ENCODE measurements at places on chromosomes 5 and 9. TPM values are rescaled to one million over a fixed set of nuclear protein-coding genes. Genes with fewer than 3 reads are reported as not detected.
A peak's percentile ranks its signal among the peaks of the same experiment; 100 is the strongest.

GRCh38 chr9:108209132-108209685 lies 646.6 kb downstream of the ACTL7B start:
- no peak for DNase-seq

- no peak for DNase-seq
These were observed 48.1 kb downstream of the FNBP1 start for GRCh38 chr9:129994882-129995281.

GRCh38 chr5:42022383-42022972 lies 97.4 kb downstream of the FBXO4 start:
- no peak for DNase-seq

DNA sequence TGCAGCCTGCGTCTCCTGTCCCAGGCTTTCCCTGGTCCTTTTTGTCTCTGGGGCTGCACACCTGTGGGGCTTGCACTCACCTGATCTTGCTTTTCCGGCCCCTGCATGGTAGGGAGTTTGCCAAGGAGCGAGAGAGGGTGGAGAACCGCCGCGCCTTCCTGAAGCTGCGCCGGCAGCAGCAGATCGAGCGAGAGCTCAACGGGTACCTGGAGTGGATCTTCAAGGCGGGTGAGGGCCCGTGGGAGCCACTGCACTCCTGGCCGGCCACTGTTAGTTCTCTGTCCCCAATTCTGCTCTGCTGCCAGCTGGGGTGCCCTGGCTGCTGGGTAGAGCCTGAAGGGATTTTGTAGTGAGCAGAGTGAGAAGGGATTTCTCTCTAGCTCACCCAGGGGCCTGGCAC lies 78.0 kb downstream of the CACNA1B start:
- no peak for DNase-seq

DNA sequence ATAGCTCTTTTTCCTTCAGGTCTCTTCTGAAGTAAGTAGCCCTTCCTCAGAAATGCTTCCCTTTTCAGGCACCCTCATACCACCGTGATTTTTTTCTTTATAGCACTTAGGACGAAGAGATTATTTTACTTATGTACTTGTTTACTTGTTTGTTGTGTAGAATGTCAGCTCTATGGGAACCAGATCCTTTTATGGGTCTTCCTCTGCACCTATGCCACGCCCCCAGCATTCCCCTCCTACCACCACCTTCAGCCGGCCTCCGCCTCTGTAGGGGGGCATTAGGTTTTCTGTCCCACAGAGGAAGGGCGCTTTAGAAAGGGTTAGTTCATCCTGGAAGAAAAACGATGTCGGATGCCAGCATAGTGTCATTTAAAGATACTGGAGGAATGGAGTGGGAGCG lies 1.8 kb downstream of the CDKN2B-AS1 start:
- no peak for DNase-seq

DNA sequence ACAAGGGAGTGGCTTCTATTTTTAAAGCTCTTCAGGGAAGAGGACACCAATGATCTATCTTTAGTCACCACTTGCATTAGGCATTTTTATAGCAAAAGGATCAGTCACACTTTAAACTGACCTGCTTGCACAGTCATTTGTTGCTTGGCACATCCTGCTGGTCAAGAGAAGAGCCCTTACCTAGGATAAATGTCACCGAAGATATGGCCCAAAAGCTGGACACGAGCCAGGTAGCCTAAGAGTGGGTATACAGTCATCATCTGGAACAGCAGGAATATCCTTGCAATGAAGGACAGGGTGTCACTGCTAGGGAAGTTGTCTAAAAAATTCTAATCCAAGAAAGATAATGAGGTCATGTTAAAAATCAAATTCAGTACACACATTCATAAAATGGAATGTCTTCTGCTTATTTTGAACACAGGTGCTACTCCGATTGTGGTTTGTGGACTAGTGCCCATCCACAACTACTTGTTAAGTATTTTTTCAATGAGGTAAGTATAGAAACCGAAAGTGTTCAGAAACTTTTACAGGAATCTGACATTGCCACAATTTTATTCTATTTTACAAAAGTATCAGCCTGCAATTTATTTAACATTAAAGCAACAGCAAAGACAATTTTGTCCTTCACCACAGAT lies 78.4 kb downstream of the SLC38A9 start:
- DNase-seq = no peak

GRCh38 chr5:40981420-40981819 lies 72.1 kb downstream of the C7 start:
- no peak for DNase-seq

DNA sequence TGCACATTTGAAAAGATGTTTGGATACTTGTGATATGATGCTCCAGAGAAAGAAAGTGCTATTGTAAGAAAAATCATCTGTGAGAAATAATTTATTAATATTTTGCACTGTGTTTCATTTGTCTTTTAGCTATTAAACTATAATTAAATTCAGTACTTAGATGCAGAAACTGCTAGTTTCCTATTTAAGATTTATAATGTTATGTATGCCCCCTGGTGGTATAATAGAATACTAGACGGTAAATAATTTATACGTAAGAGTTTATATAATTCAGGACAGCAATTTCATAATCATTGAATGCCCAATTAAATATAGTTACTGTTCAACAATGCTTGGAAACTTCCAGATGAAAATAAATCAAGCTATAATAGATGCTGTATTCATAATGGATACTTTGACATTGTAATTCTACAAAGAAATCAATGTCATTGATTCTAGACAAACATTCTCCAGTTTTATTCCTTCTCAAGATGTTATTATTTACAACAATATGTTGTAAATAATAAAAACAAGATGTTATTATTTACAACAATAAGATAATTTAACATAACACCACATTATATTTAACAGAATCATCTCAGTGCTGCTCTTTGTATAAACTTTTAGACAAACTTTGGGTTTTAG lies 101.0 kb downstream of the TMEM232 start:
- DNase-seq = no peak

DNA sequence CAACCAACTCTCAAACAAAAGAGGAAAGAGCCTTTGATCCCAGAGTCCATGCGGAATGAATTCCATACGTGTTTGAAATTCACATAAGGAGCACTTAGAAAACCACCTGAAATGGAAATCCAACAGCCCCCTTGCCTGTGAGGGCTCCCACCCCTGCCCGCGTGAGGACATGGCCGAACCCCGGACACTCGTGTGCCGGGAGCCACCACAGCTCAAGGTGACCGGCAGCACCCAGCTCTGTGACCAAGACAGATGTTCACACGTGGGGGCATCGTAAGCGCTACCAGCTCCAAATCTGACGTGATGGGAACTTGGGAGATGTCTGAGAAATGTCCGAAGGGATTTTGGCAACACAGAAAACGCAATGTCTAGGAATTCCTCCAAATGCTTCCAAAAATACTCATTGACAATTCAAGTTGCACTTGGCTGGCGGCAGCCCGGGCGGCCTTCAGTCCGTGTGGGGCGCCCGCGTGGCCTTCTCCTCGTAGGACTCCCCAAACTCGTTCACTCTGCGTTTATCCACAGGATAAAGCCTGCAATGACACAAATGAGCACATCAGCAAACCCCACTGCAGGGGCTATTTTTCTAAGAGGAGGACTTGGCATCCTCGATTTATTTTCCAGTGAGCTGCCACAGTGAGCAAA lies 23.2 kb upstream of the TERT start:
- no peak for DNase-seq

DNA sequence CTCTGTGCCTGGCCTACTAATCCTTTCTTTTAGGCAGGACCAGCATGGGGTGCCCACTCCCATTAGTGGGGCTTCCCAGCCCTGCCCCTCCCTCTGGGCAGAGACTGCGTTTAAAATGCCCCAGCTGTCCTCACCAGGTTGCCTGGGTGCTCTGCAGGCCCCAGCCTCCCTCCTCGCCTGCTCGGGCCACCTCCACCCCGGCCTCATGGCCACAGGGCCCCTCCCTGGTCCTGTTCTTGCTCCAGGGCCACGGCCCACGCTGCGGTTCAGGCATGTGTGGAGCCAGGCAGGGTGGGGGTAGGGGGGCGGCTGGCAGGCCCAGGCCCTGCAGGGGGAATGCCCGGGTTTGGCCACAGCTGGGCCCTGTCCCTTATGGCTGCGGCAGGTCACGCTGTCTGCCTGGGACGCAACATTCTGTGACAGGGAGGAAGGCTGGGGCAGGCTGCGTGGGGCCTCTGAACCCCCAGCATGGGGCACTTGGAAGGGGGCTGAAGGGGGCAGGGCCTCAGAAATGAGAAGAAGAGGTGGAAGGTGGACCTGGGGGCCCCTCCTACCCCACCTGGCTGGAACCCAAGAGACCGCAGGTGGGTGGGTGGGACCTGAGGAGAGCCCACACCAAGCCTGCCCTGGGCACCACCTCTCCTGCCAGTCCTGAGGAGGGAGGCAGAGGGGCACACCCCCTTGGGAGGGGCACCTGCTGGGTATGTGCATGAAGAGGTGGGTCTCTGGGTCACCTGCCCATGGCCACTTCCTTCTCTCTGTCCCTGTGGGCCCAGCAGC lies at the start of gene LCN12:
LCN12 (plus strand) TSS at position 733 of the 780 bp plus-strand sequence. CDS start 55 bp downstream, outside the sequence.
- DNase-seq = no peak

DNA sequence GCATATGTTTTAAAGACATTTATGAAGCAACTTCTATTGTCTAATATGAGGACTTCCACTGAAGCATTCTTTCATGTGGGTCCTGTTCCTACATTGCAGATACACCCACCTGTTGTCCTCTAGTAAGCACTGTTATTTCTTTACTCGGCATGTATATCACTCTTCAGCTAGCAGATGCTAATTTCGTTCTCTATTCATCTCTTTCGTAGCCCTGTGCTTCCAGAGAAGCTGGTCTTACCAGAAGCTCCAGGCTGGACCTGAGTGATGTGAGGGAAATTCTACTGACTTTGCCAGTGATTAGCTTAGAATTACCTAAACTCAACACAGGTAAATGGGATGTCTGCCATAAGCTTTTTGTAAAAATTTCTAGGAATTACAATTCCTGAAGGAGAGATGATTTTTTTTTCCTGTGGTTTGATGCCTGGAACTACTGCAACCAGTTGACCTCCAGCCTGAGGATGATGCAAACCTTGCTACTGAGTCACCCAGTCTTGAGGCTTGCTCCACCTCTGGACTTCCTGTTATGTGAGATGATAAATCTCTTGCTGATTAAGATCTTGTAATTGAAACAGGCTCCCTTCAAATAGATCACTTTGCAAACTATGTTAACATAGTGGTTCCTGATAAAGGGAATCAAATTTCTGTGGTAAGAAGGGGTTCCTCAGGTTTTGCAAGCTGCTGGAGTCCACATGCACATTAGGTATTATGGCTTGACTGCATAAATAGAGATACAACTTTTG lies 52.2 kb upstream of the SPINK5 start:
- no peak for DNase-seq

GRCh38 chr9:522658-523057 lies 308.0 kb downstream of the DOCK8 start:
- DNase-seq = no peak

- no peak for DNase-seq
These were observed 446.1 kb upstream of the CDH6 start for GRCh38 chr5:30747412-30747811.

GRCh38 chr9:126173401-126173800 lies 153.2 kb upstream of the MVB12B start:
- no peak for DNase-seq

GRCh38 chr9:114513055-114513958 lies 8.0 kb upstream of the WHRN start:
- no peak for DNase-seq

- DNase-seq = no peak
These were observed 20.4 kb upstream of the ZNF354B start for GRCh38 chr5:178839319-178839704.

DNA sequence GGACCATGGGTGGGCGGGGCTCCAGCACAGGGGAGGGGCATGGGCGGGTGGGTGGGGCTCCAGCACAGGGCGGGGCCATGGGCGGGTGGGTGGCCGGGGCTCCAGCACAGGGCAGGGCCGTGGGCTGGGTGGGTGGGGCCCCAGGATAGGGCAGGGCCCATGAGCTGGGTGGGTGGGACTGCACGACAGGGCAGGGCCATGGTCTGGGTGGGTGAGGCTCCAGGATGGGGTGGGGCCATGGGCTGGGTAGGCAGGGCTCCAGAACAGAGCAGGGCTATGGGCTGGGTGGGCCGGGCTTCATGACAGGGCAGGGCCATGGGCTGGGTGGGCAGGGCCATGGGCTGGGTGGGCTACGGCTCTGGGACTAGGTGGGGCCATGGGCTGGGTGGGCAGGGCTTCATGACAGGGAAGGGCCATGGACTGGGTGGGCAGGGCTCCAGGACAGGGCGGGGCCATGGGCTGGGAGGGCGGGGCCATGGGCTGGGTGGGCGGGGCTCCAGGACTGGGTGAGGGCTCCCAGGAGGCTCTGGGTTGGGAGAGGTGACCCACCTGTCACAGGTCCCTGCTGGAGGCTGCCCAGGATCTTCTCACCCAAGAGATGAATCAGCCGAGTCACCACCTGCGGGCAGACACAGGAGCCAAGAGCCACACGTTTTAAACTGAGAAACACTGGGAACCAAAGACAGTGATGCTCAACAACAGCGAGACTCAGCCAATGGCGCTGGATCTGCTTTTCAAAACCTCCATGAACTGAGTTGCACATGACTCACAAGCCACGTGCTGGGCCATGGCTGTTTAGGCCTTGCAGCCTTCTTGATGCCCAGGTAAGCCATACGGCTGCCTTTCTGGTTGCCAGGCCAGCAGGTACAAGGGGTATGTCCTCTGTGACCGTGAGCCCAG lies 33.6 kb upstream of the NSMF start:
- DNase-seq = peak; percentile 36

- DNase-seq = no peak
These were observed 136.2 kb upstream of the LPCAT1 start for GRCh38 chr5:1660001-1660400.

DNA sequence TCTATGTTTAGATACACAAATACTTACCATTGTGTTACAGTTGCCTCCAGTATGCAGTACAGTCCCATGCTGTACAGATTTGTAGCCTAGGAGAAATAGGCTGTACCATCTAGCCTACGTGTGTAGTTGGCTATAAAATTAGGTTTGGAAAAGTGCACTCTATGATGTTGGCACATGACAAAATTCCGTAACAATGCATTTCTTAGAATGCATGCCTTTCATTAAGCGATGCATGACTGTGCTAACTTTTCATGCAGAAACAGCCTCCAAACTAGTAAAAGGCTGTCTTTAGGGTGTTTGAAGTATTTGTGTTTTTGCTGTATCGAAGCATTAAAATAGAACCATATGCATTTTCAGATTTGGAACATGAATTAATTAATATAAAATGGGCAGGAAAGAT lies 157.9 kb downstream of the RMI1 start:
- no peak for DNase-seq

DNA sequence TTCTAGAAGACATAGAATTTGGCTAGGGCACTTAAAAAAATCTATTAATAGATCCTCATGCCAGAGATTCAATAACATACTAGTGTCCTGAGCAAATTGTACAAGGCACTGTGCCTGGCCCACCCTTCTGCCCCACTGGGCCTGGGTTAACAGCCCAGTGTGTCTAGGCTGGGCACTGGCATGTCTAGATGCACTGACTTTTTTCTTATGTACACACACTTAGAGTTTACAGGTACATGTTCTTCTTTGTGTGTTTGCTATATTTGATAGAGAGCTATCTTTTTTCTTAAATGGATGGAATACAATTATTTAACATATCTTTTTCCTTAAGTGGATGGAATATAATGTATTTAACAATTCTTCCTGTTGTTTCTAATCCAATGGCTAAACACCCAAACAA lies 241.5 kb downstream of the AUH start:
- no peak for DNase-seq

TRUB2 gene
- 24.2 TPM for total RNA-seq

FCN2 gene
- not detected for total RNA-seq

BNC2 gene
- under 0.01 TPM for total RNA-seq

GRM6 gene
- total RNA-seq = not detected

GAPVD1 gene
- 31.8 TPM for total RNA-seq

CATSPER3 gene
- 0.27 TPM for total RNA-seq
